Myocyte (in vitro differentiated cells): ENCODE measurements at places on chromosomes 2 and 18.

GRCh38 chr2:19990416-19990728, 467 bp upstream of the WDR35 start:
- DNase-seq: no peak

DNA sequence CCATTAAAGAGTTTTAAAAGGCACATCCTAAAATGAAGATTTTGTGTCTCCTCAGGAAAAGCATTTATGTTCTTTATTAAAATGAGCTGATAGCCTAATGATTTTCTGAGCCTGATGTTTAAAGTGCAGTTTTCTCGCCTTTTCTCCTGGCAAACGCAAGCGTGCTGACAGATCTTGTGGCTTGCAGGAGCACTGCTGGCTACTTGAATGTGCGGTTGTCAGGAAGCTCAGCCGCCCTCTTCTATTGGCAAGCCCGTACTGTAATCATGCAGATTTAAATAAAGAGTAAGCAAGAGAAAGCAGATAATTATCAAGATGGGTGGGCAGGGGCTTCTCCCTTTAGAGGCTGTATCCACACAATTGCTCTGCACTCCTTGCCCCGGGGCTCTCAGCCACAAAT, 139.5 kb upstream of the SPHKAP start:
- no peak for DNase-seq

GRCh38 chr2:195659114-195659513, 2.1 kb downstream of the SLC39A10 start:
- no peak for DNase-seq

DNA sequence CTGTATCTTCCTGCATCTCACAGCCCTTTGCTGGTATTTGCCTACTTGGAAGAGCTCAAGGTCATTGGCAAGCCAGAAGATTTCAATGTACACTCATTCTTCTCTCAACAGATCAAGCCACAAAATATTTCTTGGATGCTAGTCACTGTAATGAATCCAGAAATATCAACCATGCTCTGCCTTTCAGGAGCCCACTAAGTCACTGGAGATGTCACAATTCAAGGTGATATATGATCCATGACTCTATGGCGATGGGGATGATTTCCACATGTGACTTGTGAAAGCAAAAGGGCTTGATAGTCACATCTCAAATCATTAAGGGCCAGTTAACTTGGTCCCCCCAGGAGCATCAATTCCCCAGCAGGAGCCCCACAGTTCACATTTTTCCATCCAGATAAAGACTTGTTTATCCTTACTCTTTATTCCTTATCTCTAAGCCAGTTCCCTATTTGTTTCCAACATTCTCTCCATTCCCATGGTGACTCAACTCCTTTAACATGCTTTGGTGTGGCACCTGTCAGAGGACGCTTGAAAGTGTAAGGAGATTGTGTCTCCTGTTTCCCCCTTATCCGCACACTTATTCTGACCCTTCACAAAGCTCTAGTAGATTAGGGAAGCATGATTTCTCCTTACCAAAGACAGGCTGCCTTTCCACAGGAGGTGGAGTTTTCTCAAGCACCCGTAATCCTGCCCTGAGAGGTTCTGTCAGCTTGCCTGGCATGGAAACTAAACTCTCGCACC, 15.8 kb downstream of the PKDCC start:
- no peak for DNase-seq

- DNase-seq: peak; percentile 51
Observed at GRCh38 chr18:11518788-11519685, 90.4 kb upstream of the SLC35G4 start.

- no peak for DNase-seq
Observed at GRCh38 chr18:69205925-69206324, 194.8 kb upstream of the DOK6 start.

GRCh38 chr2:182541268-182541667, 114.4 kb upstream of the PDE1A start:
- no peak for DNase-seq

- DNase-seq: no peak
Observed at GRCh38 chr2:196284866-196285557, 113.6 kb upstream of the STK17B start.

DNA sequence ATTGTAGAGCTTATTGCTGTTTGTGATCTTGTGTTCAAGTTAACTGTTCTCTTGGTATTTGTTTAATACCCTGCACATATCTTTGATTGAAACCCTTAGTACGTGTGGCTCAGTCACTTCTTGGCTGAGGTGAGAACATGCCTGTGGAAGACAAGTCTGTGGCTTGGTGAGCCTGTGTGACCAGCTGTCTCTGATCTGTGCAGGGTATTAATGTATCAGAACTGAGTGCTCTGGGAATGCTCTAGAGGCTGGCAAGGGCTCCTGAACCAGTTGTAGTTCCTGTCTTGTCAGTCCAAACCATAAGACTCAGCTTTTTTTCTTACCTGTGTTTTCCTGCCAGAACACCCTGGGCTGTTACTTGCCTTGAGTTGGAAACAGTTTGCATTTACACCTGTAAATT, 52.4 kb upstream of the EPHA4 start:
- peak; percentile 61 for DNase-seq

GRCh38 chr2:188170356-188170755, 121.3 kb upstream of the GULP1 start:
- no peak for DNase-seq

- DNase-seq: no peak
Observed at GRCh38 chr2:120515759-120516678, 170.1 kb downstream of the INHBB start.

GRCh38 chr2:155546721-155547555, 785.6 kb downstream of the NR4A2 start:
- DNase-seq: peak; percentile 2
